Thyroid gland (tissue), 4 donors: ENCODE measurements at places on chromosomes 2 and 18. TPM values are rescaled to one million over a fixed set of nuclear protein-coding genes. Genes with fewer than 3 reads are reported as not detected.

Gene NT5DC4
- not detected for total RNA-seq

Gene POTEJ
- total RNA-seq, result 0.27 TPM

Gene MOGAT1
- not detected for total RNA-seq

Gene METAP1D
- 8.5 TPM for total RNA-seq

Gene REG3G
- total RNA-seq, result not detected

Gene TSPYL6
- total RNA-seq, result not detected

Gene CLEC4F
- 1.4 TPM for total RNA-seq

Gene DSG2
- total RNA-seq, result 51.6 TPM

Gene GAREM1
- total RNA-seq, result 5.2 TPM

Gene CARF
- total RNA-seq, result 41.8 TPM

GRCh38 chr2:58130238-58130637, 83.6 kb downstream of the VRK2 start:
- no peak overlapping the region for H3K4me3 ChIP-seq
- no peak overlapping the region for H3K27ac ChIP-seq
- H3K36me3 ChIP-seq, result no peaks in the 10 kb centered on the region
- no peaks in the 10 kb centered on the region for H3K27me3 ChIP-seq

- no peak overlapping the region for H3K4me3 ChIP-seq
- peak; percentile 23 for DNase-seq
- H3K27me3 ChIP-seq, result no peaks in the 10 kb centered on the region
- no peaks in the 10 kb centered on the region for H3K4me1 ChIP-seq
Measured at GRCh38 chr2:170481201-170481600, 233.9 kb upstream of the SP5 start.

DNA sequence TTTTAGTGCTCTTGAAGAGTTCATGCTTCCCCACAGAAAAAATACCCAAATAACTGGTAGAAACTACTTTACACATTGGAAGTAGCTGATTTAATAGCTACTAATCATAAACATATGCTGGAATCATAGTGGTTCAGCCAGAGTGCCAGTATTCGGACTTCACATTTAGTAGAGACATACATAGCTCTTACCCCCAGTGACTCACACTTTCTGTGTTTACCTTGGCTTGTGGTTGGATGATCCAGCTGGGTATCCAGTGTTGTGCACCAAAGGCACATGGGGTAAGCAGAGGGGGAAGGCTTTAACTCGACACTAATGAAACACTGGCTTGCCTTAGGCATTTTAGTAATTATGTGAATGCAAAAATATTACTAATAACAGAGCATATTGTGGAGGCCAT, 18.1 kb downstream of the ARHGAP28 start:
- peaks cover 17% of the 10 kb centered on the region for H3K4me1 ChIP-seq
- no peak overlapping the region for H3K4me3 ChIP-seq
- peak overlapping the region; percentile 37 for H3K27ac ChIP-seq
- H3K27me3 ChIP-seq, result no peaks in the 10 kb centered on the region

- H3K36me3 ChIP-seq, result no peaks in the 10 kb centered on the region
- no peak for DNase-seq
- no peak overlapping the region for H3K27ac ChIP-seq
Measured at GRCh38 chr2:21467910-21468309, 344.1 kb downstream of the TDRD15 start.

GRCh38 chr18:70158992-70159717, 46.3 kb downstream of the RTTN start:
- no peak for DNase-seq
- H3K36me3 ChIP-seq, result no peaks in the 10 kb centered on the region
- H3K4me3 ChIP-seq, result no peak overlapping the region
- H3K4me1 ChIP-seq, result no peaks in the 10 kb centered on the region

GRCh38 chr2:42054714-42055430, 7.1 kb downstream of the PKDCC start:
- H3K36me3 ChIP-seq, result peaks cover 10% of the 10 kb centered on the region
- DNase-seq, result no peak
- H3K4me1 ChIP-seq, result peaks cover 6% of the 10 kb centered on the region
- H3K4me3 ChIP-seq, result no peak overlapping the region
- no peak overlapping the region for H3K27ac ChIP-seq
- no peaks in the 10 kb centered on the region for H3K27me3 ChIP-seq

GRCh38 chr2:20532634-20533437, 86.0 kb downstream of the RHOB start:
- no peak overlapping the region for H3K4me3 ChIP-seq
- no peaks in the 10 kb centered on the region for H3K36me3 ChIP-seq
- no peaks in the 10 kb centered on the region for H3K4me1 ChIP-seq

- H3K4me3 ChIP-seq, result no peak overlapping the region
- H3K27ac ChIP-seq, result peak overlapping the region; percentile 92
- DNase-seq, result no peak
- no peaks in the 10 kb centered on the region for H3K27me3 ChIP-seq
- peaks cover 74% of the 10 kb centered on the region for H3K4me1 ChIP-seq
Measured at GRCh38 chr2:207144173-207144785, 21.5 kb downstream of the KLF7 start.

DNA sequence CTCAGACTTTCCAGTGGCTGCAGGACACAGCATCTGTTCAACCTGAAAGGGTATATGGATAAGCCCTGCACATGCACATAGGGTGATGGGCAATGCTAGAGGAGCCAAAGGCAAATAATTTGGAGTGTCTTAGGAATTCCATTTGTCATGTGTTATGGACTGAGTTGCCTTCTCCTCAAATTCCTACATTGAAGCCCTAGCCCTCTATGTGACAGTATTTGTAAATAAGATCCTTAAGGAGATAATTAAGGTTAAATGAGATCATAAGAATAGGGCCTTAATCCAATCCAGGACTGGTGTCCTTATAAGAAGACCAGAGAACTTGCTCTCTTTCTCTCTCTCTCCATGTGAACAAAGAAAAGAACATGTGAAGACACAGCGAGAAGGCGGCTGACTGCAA, 42.9 kb upstream of the CREG2 start:
- H3K36me3 ChIP-seq, result no peaks in the 10 kb centered on the region
- no peak overlapping the region for H3K27ac ChIP-seq
- H3K4me3 ChIP-seq, result no peak overlapping the region
- no peaks in the 10 kb centered on the region for H3K4me1 ChIP-seq

DNA sequence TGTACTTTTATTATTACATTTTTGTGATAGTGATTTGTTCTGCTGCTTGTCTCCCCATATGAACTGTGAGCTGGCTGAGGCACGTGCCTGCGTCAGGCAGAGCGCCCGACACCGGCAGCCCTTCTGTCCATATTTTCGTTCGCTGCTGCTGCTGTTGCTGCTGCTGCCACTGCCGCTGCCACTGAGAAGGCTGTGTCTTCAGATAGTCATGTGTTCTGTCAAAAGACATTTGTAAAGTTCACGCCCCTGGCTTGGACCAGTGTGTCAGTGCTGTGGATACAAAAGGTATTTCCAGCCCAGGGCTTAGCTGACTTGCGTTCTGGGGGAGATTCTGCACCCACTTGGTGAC, 47.0 kb downstream of the TWIST2 start:
- DNase-seq, result no peak
- H3K27ac ChIP-seq, result no peak overlapping the region
- H3K36me3 ChIP-seq, result no peaks in the 10 kb centered on the region

- DNase-seq, result no peak
- H3K4me1 ChIP-seq, result peaks cover 10% of the 10 kb centered on the region
- no peak overlapping the region for H3K27ac ChIP-seq
- H3K4me3 ChIP-seq, result no peak overlapping the region
- no peaks in the 10 kb centered on the region for H3K36me3 ChIP-seq
- no peaks in the 10 kb centered on the region for H3K27me3 ChIP-seq
Measured at GRCh38 chr2:33518929-33519328, 42.5 kb downstream of the RASGRP3 start.

- H3K4me1 ChIP-seq, result peaks cover 6% of the 10 kb centered on the region
- no peaks in the 10 kb centered on the region for H3K27me3 ChIP-seq
- no peak overlapping the region for H3K27ac ChIP-seq
- no peaks in the 10 kb centered on the region for H3K36me3 ChIP-seq
- DNase-seq, result no peak
Measured at GRCh38 chr2:8059255-8059654, 622.6 kb upstream of the ID2 start.

DNA sequence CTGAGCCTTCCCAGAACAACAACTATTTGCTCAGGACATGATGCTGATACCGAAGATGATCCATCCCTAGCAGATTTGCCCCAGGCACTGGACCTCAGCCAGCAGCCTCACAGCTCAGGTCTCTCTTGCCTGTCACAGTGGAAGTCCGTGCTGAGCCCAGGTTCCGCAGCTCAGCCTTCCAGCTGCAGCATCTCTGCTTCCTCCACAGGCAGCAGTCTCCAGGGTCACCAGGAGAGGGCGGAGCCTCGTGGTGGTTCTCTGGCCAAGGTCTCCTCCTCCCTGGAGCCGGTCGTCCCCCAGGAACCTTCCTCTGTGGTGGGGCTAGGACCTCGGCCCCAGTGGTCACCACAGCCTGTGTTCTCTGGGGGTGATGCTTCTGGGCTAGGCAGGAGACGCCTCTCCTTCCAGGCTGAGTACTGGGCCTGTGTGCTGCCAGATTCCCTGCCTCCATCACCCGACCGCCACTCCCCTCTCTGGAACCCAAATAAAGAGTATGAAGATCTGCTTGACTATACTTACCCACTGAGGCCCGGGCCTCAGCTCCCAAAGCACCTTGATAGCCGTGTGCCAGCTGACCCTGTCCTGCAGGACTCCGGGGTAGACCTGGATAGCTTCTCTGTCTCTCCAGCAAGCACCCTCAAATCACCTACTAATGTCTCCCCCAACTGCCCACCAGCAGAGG, 15.4 kb downstream of the CEP68 start:
- peak overlapping the region; percentile 81 for H3K27ac ChIP-seq
- H3K27me3 ChIP-seq, result no peaks in the 10 kb centered on the region
- peaks cover 5% of the 10 kb centered on the region for H3K36me3 ChIP-seq
- no peak for DNase-seq
- peaks cover 83% of the 10 kb centered on the region for H3K4me1 ChIP-seq

DNA sequence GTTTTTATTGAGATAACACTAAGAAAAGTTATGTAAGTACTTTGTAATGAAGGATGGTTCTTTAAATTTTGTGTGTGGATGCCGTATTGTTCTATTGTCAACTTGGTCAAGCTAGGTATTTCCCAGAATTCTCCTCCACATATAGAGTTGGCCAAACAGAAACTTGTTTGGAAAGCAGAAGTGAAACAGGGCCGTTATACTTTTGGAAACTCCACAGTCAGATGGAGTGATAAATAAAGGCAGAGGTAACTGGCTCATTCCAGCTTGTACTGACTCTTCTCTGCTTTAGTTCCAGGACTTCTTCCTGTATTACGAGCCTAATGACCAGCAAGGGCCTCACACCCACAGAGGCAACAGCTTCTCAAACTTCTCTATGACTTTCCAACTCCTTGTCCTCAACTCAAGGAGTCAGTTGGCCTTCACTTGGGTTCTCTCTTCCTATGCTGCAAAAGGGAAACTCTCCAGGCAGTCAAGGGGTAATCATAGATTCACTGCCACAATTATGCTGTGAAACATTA, 16.4 kb upstream of the STARD7 start:
- no peaks in the 10 kb centered on the region for H3K27me3 ChIP-seq
- H3K27ac ChIP-seq, result no peak overlapping the region
- H3K36me3 ChIP-seq, result no peaks in the 10 kb centered on the region
- DNase-seq, result no peak
- peaks cover 2% of the 10 kb centered on the region for H3K4me1 ChIP-seq
- no peak overlapping the region for H3K4me3 ChIP-seq

- no peak for DNase-seq
- no peak overlapping the region for H3K4me3 ChIP-seq
- H3K36me3 ChIP-seq, result peaks cover 39% of the 10 kb centered on the region
- H3K4me1 ChIP-seq, result peaks cover 43% of the 10 kb centered on the region
- peak overlapping the region; percentile 41 for H3K27ac ChIP-seq
Measured at GRCh38 chr2:217835931-217836891, 166.6 kb downstream of the TNS1 start.

GRCh38 chr2:144509001-144509878, 10.7 kb downstream of the ZEB2 start:
- DNase-seq, result no peak
- H3K27me3 ChIP-seq, result peaks cover 1% of the 10 kb centered on the region
- peak overlapping the region; percentile 89 for H3K27ac ChIP-seq
- H3K4me1 ChIP-seq, result no peaks in the 10 kb centered on the region
- no peaks in the 10 kb centered on the region for H3K36me3 ChIP-seq
- no peak overlapping the region for H3K4me3 ChIP-seq

DNA sequence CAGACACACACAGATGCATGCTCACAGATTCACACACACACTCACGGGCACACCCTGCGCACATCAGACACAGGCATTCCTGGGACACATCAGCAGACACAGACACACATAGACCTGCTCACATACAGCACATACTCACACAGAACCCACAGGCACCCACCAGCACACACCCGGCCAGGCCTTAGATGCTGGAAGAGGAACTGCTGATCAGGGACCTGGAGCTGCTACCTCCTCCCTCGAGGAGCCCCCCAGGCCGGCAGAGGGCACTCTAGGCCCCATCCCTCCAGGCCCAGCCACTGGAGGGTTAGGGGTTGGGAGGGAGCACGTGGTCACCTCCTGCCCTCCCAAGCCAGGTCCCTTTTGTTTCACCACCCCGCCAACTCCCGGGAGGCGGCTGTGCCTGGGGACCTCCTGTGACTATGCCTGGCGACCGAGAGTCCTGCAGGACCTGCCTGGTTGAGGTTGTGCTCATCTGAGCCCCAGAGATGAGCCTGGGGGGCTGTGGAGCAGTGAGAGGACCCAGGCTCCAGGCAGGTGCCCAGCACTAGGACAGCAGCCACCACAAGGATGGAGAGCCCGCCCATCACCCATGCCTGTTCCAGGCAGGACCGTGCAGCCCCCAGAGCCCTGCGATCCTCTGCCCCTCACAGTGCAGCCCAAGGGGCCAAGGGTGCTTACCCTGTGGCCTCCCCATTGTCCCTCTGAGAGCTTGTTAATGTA, 21.0 kb upstream of the PTMA start:
- H3K27ac ChIP-seq, result no peak overlapping the region
- H3K36me3 ChIP-seq, result no peaks in the 10 kb centered on the region
- H3K4me3 ChIP-seq, result no peak overlapping the region
- H3K27me3 ChIP-seq, result no peaks in the 10 kb centered on the region
- peak; percentile 67 for DNase-seq

GRCh38 chr2:134836986-134837385, 1.4 kb upstream of the ACMSD start:
- H3K27me3 ChIP-seq, result no peaks in the 10 kb centered on the region
- H3K4me3 ChIP-seq, result no peak overlapping the region
- no peaks in the 10 kb centered on the region for H3K36me3 ChIP-seq
- peak; percentile 57 for DNase-seq
